ENCODE measurements at places on chromosomes 13 and 19.
A peak's percentile ranks its signal among the peaks of the same experiment; 100 is the strongest.

- DNase-seq: no peak
These were observed 1420.8 kb upstream of the SLC10A2 start for GRCh38 chr13:104487006-104487405.

- no peak for DNase-seq
These were observed 30.3 kb upstream of the LRCH1 start for GRCh38 chr13:46522748-46523030.

DNA sequence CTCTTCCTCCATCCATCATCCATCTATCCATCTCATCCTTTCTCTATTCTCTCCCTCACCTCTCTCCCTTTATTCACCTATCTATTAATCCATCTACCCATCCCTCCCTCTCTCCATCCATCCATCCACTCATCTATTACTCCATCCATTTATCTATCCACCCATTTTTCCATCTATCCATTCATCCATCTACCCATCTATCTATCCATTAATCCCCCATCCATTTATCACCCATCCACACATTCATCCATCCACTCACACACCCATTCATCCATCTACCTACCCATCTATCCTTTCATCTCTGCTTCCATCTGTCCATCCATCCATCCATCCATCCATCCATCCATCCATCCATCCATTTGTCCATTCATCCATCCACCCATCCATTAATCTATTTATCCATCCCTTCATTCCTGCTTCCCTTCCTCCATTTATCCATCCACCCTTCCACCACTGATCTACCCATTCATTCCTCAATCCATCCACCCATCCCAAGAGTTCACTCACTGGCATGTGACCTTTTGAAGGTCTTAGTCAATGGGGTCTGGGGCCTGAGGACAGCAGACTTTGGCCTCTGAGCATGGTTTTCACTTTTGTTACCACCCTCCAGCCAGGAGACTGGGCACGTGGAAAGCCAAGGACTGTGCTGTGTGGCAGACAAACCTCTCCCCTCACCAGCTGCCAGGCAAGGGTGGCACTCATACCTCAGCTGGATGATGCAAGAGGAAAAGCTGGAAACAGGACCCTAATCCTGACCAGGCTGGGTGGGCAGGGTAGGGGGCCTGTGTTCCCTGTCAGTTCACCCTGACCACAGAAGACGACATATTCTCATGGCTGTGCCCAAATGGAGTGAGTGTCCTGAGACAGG lies 126.7 kb downstream of the URI1 start:
- no peak for DNase-seq

DNA sequence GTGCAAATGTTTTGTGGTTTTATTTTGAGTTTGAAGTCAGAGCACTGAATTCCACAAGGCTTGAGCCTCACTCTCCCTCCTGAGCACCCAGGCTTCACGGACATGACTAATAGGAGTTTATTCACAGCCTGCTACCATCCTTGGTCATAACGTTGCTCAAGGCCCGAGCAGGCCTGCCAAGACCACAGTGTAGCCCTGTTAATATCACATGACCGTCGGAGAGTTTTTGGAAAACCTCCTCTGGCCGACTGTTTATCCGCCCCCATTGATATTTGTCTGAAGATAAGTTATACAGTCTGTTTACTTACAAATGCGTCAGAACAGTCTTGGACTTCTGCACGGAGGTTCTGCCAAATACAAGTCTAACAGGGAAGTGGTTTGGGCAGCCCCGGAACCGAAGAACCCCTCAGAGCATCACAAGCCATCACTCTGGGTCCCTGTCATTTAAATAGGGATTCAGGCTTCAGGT lies 89.9 kb downstream of the COL4A2 start:
- DNase-seq: no peak

DNA sequence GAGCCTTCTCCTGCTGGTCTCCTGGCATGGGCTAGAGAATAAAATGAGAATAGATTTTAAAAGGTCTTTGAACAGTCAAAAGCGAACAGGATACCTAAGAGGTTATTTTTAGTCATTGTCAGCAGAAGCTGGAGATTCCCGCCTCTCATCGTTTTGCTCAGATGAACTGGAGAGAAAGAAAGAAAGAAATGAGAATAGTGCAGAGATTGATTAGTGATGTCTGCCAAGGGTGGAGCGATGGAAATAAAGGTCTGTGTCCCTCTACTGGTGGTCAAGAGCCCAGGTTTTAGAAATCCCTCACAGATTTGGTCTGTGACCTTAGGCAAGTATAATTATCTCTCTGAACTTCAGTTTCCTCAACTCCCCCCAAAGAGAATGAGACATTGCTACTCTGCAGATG lies 5.3 kb downstream of the NCAN start:
- DNase-seq: no peak

DNA sequence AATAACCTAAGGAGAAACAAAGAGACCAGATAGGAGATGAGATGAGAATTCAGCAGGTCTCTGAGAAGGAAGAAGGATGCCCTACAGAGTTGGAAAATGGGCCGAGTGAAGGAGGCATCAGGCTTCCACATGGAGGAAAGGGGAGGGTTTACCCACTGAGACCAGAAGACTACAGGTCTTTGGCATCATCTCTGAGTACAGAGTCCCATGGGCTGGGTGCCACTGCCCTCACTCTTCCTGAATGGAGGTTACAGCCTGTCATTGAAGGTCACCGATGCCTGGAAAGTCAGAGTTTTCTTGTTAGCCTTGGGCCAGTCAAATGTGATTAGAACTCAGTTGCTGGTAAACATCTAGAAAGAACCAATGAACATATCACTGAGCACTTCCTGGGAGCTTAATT lies 9.9 kb downstream of the ZNF302 start:
- DNase-seq: no peak

DNA sequence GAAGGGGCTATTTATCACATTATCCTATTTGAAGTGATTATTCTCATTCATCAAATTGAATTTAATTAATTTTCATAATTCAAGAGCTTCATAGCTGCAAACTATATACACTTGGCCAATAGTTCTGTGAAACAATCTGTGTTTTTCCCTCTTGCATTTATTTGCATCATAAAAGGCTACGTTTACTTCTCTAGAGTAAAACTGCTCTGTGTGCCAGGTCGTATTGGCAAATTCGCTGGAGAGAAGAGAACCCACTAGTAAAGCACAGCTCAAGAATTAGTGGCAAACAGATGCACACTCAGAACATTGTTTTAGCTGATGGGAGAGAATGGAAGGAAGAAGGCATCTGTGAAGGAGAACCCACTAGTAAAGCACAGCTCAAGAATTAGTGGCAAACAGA lies 81.8 kb downstream of the CYSLTR2 start:
- no peak for DNase-seq

- DNase-seq: no peak
These were observed 10.9 kb downstream of the APOC1 start for GRCh38 chr19:44925114-44925891.

- DNase-seq: no peak
These were observed 9.8 kb upstream of the CEACAM18 start for GRCh38 chr19:51468545-51468920.

- no peak for DNase-seq
These were observed 17.6 kb upstream of the NALCN start for GRCh38 chr13:101433895-101434294.

DNA sequence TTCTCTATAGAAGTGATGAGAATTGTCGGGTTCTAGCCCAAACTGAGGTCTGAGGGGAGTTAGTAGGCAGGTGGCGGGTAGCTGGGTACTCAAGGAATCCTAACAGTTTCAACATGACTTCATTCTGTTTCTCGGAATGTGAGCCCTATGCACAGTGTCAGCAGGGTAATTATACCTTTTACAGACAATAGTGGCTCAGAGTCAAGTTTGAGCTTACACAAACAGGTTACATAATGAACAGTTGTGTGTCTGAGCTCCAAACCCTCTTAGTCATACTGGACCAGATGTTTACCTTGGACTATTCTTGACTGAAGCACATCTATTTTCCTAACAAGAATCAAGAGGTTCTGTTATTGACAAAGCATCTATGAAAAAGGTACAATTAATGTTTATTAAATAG lies 1066.7 kb upstream of the PCDH20 start:
- no peak for DNase-seq

GRCh38 chr19:35753634-35754369 lies 3.0 kb downstream of the HSPB6 start:
- DNase-seq: no peak

DNA sequence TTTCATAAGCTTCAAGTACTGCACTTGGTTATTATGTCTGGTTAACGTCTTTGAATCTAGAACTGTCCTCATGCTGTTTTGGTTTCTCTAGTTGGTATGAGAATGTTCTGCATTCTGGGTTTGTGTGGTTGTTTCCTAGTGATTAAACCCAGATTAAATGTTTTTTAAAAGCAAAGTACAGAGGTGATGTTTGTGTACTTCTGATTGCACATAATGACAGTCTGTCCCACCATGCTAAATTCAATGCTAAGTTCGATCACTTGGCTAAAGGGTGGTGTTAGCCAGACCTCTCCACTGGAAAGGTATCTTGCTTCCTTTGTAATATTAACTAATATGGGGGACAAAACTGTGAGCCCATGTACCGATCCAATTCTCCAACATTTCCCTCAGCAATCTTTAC lies 14.6 kb downstream of the N4BP2L1 start:
- no peak for DNase-seq

GRCh38 chr13:112740502-112741131 lies 50.8 kb downstream of the ATP11A start:
- no peak for DNase-seq

DNA sequence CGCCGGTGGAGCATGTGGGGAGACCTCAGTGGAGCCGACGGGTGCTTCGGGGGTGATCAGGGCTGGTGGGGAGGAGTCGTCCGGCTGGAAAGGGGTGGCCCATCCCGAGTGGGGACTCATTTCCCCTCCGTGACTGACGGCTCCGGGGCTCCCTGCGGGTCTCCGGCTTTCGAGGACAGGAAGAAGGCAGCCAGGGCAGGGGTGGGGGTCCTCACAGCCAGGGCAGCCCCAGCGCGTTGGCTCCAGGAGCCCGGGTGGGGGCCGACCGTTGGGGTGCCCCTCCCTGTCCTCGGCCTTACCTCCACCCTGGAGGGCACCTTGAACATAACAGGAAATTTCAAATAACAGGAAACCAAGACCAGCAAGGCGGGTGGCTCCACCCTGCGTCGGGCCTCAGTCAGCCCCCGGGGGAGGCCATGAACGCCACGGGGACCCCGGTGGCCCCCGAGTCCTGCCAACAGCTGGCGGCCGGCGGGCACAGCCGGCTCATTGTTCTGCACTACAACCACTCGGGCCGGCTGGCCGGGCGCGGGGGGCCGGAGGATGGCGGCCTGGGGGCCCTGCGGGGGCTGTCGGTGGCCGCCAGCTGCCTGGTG lies at the start of gene S1PR4:
S1PR4 (plus strand) TSS at position 393 of the 596 bp plus-strand sequence; CDS start at position 417, 24 bp downstream.
- no peak for DNase-seq

GRCh38 chr13:32267836-32268439 lies 47.2 kb downstream of the ZAR1L start:
- DNase-seq: no peak

- DNase-seq: peak; percentile 36
These were observed 109.0 kb upstream of the RNF113B start for GRCh38 chr13:98285852-98286594.

GRCh38 chr13:89072979-89073378 lies 1401.8 kb downstream of the SLITRK5 start:
- no peak for DNase-seq

- no peak for DNase-seq
These were observed 18.0 kb upstream of the PAN3 start for GRCh38 chr13:28120317-28120716.

DNA sequence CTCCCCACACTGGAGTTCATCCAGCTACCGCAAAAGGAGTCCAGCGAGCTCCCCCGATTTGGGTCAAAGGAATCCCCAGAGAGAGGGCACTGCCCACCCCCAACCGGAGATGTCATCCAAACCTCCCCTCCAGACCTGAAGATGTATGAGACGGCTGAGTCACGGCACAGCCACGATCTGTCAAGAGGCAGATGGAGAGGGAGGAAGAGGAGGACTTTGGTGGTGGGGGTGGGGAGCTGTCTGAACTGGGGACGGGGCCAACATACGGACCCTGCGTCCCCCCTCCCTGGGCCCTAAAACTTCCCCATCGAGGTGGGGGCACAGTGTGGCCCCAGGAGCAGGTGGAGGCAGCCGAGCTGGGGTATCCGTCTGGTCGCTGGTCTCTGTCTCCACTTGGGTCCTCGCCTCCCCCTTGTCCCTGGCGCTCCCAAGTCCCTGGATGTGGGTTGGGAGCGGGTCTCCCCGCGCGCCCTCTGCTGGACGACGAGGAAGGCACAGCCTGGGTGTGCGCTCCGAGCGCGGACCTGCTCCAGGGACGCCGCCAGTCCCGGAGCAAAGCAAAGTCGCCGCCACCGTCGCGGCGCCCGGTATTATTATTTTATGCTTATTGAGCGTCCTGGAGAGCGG lies 3.8 kb downstream of the PDE4A start:
- DNase-seq: peak; percentile 21

DNA sequence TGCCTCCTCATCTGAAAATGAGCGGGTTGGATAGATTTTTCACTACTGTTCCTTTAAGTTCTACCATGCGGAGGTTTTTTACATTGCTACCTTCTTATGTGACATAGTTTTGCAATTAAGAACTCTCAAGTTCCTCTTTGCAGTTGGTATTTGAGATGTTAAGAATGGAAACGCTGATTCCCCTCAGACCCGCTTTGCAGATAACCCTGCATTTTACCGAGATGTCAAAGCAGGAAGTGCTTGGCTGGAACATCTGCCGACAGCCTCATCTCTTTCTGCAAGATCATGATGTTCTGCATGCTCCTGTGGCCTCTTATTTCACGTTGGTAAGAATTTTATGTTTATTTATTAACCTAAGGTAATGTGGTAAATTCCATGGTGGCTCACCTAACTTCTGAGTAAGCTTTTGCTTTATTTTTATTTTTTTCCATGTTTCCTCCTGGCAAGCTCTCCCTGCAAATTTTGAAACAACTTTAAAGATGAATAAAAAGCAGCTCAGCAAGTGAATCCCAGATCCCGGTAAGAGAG lies 22.5 kb downstream of the PABPC3 start:
- no peak for DNase-seq

DNA sequence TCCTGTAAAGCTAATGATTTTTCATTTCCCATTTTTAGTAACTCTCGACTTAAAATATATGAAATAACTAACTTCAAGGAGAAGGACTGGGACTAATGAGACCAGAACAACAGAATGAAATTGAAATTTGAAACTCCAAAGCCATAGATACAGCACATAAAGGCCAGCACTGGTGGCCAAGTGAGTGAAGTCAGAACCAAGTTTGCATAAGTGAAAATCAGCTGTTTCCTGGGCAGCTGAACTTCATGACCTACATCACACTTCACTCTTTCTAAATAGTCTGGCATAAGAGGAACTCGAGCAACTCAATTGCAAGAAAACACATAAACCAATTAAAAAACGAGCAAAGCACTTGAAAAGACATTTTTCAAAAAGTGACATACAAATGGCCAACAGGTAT lies 84.5 kb downstream of the DCLK1 start:
- DNase-seq: no peak

- no peak for DNase-seq
These were observed 78.2 kb downstream of the MYO16 start for GRCh38 chr13:108707584-108707983.

DNA sequence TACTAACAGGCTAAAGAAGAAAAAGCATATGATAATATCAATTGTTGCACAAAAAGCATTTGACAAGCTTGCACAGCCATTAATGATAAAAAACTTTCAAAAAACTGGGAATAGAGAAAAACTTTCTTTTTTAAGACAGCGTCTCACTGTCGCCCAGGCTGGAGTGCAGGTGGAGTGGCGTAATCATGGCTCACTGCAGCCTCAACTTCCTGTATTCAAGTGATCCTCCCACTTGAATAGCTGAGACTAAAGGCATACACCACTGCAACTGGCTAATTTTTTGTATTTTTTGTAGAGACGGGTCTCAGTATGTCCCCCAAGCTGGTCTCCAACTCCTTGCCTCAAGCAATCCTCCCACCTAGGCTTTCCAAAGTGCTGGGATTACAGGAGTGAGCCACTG lies 382.8 kb downstream of the TSHZ3 start:
- no peak for DNase-seq

- DNase-seq: no peak
These were observed 42.9 kb downstream of the C13orf46 start for GRCh38 chr13:113930671-113931637.
